Gastrocnemius medialis (tissue), 4 donors: ENCODE measurements at places on chromosomes 5 and 9.
A peak's percentile ranks its signal among the peaks of the same experiment; 100 is the strongest.

DNA sequence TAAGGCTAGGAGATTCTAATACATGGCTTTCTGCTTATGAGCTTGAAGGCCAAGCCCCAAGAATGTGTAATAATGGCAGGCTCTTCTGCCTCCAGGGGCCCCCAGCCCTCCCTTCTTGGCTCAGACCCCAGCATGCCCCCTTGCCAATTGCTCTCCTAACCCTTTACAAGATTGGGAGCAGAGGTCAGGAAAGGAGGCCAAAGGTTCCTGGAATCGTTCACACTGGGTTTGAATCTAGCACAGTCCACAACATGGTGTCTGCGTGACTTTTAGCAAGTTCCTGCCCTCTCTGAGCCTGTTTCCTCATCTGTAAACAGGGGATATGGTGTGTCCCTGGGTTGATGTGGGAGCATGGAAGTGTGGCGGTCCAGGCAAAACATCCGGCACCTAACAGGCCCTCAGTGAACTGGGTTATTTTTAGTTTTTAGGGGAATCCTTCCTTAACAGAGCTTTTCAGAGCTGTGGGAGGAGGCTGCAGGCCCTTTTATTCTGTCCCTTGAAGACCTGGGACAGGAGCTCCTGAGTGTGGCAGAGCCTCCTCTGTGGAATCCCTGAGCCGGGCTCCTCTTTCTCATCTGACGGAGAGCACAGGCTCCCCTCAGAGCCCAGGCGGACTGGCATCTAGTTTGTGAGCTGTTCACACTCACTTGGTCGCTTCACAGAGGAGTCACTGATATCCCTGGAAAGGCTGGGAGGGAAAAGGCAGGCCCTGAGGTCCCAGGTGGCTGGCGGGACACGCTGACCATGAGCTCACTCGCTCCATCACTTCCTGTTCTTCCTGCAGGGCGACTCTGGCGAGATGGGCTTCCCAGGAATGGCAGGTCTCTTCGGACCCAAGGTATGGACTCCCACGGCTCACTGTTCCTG lies 23.4 kb upstream of the ORM1 start:
- DNase-seq, result no peak

DNA sequence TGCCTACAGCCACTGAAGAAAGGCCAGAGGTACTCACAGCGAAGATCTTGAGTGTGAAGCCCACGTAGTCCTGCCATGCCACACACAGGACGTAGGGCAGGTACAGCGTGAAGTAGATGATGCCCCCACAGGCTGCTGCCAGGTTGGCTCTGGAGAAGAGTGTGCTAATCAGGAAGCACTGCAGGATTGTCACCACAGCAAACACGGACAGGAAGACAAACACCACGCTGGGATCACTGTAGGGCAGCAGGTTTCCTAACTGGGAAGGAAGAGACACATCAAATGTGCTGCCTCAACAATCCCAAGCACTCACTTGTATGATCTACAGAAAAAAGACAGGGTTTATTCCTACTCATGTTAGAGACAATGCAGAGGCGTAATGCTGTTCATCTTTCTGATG lies 63.0 kb downstream of the NIPSNAP3B start:
- DNase-seq, result peak; percentile 42

GRCh38 chr5:67063791-67064190 lies 132.8 kb downstream of the CD180 start:
- no peak for DNase-seq

DNA sequence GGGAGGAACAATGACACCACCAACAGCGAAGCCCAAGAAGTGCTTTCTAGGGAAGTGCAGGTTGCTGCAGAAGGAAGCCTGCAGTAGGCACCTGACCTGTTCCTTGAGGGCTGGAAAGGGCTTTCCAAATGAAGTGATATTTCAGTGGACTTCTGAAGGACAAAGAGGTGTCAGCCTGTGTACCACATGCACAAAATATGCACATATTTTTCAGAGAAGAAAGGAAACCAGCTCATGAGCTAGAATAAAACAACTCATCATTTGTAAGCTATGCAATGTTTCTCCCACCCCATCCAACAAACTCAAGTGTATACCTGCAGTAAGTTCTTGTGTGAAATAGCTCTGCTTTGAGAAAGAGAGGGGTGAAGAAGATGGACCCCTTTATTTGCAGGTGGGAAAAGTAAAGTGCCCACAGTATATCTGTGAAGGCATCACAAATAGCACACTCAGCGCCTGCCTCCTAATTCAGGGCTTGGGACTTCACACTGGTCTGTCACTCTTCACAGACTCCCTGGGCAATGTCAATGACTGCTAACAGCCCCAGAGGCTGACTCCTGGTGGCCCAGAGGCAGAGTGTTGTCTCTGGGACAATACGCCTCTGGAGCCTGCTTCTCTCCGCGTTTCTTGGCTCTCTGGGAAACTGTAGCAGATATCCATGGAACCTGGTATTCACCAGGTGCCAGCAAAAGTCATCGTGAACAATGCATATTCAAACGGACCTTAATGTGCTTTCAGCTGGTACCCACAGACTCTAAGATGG lies 198.1 kb upstream of the EFNA5 start:
- no peak for DNase-seq

GRCh38 chr9:31030741-31031202 lies 1353.7 kb upstream of the ACO1 start:
- DNase-seq, result no peak

DNA sequence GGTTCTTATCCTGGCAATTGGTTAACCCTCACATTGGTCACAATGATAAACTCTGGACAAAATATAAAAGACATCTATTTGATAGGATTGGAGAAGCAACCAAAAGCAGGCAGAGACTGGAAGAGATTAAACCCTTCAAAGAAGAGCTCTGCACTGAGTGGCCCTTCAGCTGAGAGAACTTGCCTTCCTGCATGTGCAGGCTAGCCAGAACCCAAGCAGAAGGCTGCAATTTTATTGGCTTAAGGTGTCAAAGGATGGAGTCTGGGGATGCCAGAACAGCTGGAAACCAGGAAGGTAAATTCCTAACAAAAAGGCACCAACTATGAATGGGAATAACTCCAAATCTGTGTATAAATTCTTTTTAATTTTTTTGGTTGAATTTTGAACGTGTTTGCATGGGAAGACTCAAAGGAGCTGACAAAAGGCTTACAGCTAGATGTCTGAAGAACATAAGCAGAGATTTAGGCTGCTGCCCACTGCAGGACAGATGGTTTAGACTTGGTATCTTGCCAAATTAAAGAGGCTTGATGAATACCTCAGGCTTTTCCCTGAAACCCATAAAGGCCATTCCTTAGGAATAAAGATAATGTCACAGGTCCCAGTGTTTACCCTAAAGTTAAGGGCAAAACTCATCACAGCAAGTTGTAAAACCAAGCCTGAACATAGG lies 66.3 kb downstream of the NR2F1 start:
- DNase-seq, result no peak

DNA sequence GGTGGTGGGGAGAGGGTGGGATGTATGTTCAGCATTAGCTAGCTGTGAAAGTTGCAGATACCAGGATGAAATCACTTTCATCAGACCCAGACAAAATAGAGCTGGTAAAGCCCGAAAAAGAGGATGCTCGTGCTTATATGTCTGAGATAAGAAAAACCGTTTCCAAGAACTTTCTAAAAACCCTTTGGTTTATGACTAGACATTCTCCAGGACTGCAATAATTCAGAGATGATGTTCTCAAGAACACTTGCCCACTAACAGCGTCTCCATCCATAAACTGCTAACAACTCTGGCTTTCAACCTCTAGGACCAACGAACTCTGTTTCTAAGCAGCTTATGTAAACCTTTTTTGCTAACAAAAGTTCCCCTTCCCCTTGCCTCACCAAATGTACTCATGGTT lies 8.4 kb upstream of the AMACR start:
- no peak for DNase-seq

DNA sequence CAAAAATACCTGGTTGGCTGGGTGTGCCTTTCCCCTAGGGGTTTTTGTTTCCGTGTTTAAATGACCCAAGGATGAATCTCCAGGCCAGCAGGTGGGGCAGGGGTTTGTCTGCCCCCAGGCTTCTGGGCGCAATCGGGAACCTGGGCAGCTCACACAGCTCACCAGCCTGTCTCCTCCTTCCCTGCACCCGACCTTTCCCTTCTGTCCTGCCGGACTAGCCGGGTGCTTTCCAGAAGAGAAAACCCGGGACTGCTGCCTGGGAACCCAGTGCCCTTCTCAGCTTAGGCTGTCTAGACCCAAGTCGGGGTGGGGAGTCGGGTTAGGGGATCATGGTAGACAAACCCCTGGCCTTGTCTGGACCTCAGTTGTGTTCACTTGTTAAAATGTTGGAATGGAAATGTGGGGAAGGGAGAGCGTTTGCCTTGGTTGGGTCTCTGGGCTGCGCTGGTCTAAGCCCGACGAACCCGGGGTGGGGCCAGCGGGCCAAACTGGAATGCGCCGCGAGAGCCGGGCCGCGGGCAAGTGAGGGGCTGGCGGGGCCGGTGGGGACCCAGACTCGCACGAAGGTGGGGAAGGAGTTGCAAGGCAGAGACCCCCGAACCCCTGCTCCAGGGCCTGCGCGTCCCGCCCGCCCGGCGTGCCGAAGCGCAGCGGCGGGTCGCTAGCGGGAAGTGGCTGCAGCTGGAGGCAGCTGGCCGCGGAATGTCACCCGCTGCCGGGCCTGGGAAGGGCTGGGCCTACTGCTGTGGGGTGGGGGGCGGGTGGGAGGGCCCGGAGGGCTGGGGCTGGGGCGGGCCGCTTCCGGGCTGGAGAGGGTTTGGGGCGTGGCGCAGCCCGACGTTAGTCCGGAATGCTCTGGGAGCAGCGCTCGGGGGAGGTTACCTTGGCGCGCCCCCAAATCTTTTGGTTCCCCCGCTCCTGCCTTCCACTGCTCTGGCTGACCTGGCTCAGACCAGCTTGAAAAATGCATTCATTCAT lies 84.6 kb downstream of the DAB2IP start:
- peak; percentile 58 for DNase-seq

- DNase-seq, result no peak
Observed at GRCh38 chr5:125928663-125929062, 494.5 kb upstream of the GRAMD2B start.

- DNase-seq, result no peak
Observed at GRCh38 chr5:71693828-71694427, 25.1 kb upstream of the CARTPT start.

GRCh38 chr5:121967187-121967586 lies 5.4 kb downstream of the SRFBP1 start:
- DNase-seq, result no peak

DNA sequence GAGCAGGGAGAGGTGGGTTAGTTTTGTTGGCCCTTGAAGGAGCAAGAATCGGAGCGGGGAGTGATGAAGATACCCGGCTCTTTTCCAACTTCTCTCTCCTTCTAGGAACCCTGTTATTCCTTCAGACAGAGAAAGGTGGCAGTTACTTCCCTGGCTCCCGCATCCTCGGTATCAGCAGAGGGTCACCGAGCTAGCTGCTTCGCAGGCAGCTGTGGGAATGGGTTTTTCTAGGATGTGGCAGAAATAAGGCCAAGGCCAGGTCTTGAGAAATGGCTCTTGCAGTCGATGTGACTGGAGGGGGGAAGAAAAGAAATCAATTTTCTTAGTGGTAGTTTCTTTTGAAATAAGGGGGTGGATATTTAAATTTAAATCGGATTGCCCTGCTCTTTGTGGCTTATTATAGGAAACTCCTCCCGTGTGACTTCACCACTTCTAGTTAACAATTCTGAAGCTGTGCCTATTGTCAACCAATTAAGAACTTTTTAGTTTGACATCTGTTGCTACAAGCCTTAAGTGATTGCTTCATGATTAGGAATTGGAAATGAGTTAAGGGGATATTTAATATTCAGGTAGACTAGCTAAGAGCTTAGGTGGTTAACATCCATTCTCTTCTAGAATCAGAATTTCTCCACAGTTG lies 1.4 kb downstream of the SAP30L start:
- no peak for DNase-seq

GRCh38 chr9:88174324-88174723 lies 36.0 kb upstream of the SPATA31C2 start:
- DNase-seq, result no peak

DNA sequence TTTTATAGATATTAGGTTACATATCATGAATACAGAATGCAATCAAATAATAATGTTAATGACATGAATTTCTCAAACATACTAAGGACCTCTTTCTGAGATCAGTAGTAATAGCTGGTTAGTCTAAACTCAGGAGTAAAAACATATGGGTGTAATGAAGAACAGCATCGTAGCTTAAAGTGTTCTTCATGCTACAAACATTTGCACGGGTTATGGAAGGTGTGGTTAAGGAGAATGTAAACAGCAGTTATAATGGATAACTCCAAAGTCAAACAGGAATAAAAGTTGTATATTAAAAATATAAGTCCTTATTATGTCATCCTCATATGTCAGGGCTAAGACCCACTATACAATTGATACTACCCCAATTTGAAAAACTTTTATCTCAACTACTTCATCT lies 112.5 kb downstream of the RICTOR start:
- no peak for DNase-seq

GRCh38 chr9:128091144-128091543 lies 23.1 kb downstream of the SLC25A25 start:
- peak; percentile 76 for DNase-seq

- DNase-seq, result no peak
Observed at GRCh38 chr5:115243412-115243811, 19.3 kb downstream of the PGGT1B start.

- DNase-seq, result no peak
Observed at GRCh38 chr5:40911266-40911665, 2.0 kb downstream of the C7 start.

DNA sequence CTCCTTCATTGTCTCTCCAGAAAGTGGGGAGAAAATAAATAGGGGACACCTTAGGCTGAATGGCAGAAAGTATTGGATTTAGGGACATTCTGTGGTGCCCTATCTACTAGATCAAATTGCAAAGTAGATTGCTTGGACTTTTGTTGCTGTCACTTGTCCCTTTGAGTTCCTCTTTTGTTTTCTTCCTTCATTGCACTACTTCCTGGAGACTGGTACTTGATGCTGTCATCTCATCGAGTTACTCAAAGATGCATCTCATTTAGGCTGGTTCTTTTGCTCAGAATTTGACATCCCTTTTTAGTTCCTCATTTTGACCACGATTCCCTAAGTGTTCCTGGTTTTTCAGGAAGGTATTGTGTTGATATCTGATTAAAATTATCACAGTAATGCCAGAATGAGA lies 137.6 kb downstream of the ADGRV1 start:
- DNase-seq, result no peak

GRCh38 chr9:89740722-89741121 lies 135.9 kb downstream of the GADD45G start:
- no peak for DNase-seq

DNA sequence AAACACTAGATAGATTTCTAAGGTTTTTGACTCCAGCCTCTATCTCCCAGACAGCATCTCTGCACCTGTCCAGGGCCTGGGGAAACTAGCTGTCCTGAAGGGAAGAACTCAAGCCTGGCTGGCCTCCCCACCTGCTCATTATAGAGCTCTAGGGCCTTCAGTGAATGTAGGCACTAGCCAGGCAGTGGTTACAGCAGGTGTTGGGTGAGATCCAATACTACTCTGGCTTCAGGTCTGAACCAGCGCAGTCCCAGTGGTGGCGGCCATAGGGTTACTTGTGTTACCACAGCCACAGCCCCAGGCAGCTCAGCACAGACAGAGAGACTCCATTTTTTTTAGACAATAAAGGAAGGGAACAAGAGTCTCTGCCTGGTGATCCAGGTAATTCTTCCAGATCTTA lies 449.2 kb downstream of the IRX1 start:
- no peak for DNase-seq

GRCh38 chr9:72130321-72130720 lies 18.9 kb upstream of the GDA start:
- no peak for DNase-seq
